ENCODE measurements at places on chromosomes 11 and 22.

- no peak for DNase-seq
Measured at GRCh38 chr11:120229451-120230424, 10.2 kb upstream of the POU2F3 start.

- no peak for DNase-seq
Measured at GRCh38 chr11:59812220-59812619, 1.6 kb upstream of the MRPL16 start.

GRCh38 chr11:122089111-122089510 lies 26.9 kb downstream of the BLID start:
- no peak for DNase-seq

GRCh38 chr11:123977731-123978347 lies at the start of gene OR10S1:
Gene OR10S1 (minus strand): TSS chr11:123977781. CDS start chr11:123977664, 117 bp downstream.
- peak; percentile 90 for DNase-seq

DNA sequence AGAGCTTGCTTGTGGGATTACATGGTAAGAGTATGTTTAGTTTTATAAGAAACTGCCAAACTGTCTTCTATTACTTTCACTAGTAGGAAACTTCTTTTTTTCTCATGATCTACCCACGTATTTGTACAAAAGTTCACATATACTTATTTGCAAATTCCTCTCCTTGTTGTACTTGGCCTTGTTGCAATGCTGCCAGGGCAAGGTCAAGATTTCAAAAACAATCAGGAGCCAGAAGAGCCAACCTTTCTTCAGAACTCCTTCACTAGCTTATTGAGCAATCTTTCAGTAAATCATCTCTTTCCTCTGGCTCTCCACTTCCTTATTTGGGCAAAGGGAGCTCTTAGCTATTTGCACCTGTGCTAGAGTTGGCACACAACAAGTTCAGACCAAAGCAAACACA lies 9.7 kb downstream of the SRSF8 start:
- DNase-seq: no peak

DNA sequence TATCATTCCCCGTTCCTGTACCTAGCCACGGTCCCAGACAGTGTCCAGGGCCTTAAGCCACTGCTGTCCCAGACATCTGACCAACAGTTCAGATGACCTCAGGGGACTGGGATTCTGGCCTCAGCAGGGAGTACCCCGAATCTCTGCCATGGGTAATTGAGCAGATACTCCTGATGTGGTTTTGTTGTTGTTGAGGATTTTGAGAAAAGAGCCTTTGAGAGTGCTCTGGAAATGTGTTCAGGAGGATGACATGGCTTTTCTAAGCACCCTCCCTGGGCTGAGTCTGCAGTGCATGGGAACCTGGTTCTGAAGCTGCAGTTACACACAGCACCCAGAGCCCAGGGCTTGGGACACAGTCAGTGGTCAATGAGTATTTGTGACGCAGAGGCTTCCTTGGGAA lies 30.4 kb downstream of the ADAMTS15 start:
- no peak for DNase-seq

- DNase-seq: peak; percentile 90
Measured at GRCh38 chr11:70080763-70081162, 2.6 kb downstream of the ANO1 start.

DNA sequence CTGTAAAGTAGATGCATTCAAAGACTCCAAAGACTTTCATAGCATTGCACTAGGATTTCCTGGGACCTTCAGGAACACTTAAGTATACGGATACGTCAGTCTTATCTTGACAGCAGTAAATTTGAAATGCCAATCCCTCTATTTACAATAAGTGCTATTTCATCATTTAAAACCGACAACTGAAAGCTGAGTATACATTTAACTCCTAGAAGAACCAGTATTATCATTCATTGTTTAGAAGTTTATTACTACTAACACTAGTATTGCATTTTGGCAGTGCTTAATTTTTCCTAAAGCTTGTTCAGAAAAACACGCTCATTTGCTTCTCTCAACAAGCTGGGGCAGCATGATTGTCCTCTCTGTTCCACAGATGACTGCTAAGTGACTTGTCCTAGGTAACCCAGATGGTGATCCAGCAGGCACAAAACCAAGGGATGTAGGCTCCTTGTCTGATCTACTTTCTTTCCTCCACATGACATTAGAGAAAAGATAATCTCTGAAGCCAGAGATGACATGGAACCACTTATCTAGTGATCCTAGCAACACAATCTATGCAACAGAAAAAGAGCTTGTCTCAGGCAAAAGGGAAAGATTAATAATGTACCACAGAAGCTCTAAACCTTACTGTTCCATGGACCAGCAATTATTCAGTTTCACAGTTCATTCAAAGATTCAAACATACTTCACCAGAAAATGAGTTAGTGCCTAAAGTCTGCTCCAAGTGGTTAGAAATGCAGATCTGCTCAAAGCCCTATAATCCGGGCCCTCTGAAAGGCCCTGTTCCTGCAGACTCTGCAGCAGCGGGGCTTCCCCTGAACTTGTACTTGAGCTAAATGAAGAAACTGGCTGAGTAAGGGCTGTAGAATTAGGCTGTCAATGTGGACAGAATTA lies 5.2 kb downstream of the MAML2 start:
- no peak for DNase-seq

- no peak for DNase-seq
Measured at GRCh38 chr22:30749272-30749671, 54.6 kb downstream of the OSBP2 start.

Measured in epithelial cell of prostate (primary cell).